ENCODE measurements at places on chromosomes 13 and 19.

DNA sequence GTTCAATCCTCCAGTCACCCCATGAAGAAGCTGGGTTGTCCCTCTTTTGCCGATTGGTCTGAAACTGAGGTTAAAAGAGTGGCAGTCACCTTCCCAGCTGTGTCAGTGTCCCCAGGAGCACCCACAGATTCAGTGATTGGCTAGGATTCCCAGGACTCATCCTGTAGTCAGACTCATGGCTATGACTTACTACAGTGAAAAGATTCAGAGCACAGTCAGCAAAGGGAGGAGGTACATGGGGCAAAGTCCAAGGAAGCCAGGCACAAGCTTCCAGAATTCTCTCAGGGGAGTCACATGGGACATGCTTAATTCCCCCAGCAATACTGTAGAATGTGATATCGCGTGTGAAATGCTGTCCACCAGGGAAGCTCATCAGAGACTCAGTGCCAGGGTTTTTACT lies 14.2 kb downstream of the ZNF473 start:
- no peak for DNase-seq

DNA sequence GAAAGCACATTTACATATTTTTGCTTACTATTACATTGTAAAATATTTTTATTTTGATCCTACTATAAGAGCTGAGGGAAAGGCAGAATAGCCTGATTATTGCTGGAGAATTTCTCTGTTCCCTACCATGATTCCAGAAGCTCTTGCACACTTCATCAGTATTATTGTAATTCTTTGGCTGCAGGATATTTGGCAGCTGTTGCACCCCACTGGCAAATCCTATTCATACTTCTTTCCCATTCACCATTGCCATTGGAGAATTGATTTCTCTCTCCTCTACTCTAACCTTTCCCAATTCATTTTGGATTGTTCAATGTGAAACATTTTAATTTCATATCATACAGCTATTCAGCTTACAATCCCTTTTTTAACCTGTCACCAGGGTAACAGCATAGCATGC lies 238.0 kb downstream of the GGACT start:
- no peak for DNase-seq

- no peak for DNase-seq
Measured at GRCh38 chr19:18495204-18495911, 26.5 kb downstream of the ELL start.

GRCh38 chr19:54473071-54473891 lies at the start of gene CDC42EP5:
Gene CDC42EP5 (minus strand): TSS chr19:54473296. CDS start chr19:54465547, 7,749 bp downstream.
- DNase-seq = no peak

DNA sequence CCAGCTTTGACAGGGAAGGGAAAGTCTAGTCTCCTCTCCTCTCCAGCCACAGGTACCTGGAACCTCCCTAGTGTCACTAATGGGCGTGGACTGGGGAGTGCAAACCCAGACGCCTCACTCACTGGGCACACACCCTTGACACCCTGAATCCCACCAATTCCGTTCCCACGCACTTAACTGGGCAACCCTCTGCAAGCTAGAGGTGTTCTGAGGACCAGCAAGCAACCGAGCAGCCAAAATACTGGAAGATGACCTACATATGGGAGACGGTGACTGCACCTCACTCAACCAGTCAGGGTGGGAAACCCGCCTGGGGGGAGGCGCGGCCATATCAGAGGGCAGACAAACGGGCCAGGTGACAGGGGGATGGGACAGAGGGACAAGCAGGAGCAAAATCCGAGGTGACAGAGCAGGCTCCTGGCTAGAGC lies 991 bp downstream of the ABHD17A start:
- DNase-seq = no peak

- no peak for DNase-seq
Measured at GRCh38 chr13:37667702-37668101, 69.1 kb upstream of the POSTN start.

GRCh38 chr13:51687947-51688714 lies 103.9 kb downstream of the WDFY2 start:
- DNase-seq = no peak

GRCh38 chr13:64725492-64725891 lies 2504.6 kb downstream of the PCDH9 start:
- DNase-seq = no peak

GRCh38 chr13:39148513-39148961 lies 110.3 kb downstream of the NHLRC3 start:
- peak; percentile 86 for DNase-seq

DNA sequence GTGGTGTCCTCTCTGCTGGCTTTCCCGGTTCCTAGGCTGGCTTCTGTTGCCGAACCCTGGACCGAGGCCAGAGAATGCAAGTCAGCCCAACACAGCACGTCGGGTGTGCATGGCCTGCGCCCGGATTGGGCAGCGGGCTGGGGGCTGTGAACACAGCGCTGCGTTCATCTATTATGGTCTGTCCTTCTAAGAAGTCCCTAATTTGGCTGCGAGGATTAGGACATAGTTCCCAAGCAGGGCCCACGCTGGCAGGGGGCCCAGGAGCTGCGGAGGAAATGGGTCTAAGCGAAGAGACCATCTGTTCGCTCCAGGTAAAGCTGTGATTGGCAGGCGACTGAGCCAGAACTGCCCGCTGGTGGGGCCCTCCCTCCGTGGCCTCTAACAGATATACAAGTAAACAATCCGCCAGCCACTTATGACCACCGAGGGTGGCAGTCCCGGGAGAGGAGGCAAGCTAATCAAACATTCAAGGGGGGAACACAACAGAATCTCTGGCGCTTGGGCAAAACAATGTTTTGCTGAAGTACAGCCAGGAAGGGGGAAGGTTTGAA lies 6.0 kb downstream of the SYCE2 start:
- peak; percentile 66 for DNase-seq

GRCh38 chr13:74023484-74023883 lies 110.7 kb downstream of the KLF12 start:
- no peak for DNase-seq
